NCI-H446 (cell line): ENCODE measurements at places on chromosomes 13 and 19.

GRCh38 chr19:42634409-42635232 is 39.9 kb upstream of the CEACAM8 start:
- peak; percentile 55 for DNase-seq

GRCh38 chr19:33703821-33704220 is 82.1 kb downstream of the CHST8 start:
- no peak for DNase-seq

DNA sequence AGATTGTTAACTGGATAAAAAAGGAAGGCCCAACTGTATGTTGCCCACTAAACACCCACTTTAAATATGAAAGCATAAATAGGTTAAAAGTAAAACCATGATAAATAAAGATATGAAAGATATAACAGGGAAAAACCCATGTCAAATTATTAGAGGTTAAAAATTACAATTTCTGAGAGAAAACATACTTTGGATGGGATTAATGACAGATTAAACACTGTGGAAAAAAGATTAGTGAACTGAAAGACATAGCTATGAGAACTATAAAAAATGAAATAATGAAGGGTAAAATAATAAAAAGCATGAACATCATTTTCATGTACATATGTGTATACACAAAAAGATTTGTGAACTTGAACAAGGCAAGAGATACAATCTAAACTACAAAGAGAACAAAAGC is 2.2 kb upstream of the ZNF577 start:
- DNase-seq: no peak

DNA sequence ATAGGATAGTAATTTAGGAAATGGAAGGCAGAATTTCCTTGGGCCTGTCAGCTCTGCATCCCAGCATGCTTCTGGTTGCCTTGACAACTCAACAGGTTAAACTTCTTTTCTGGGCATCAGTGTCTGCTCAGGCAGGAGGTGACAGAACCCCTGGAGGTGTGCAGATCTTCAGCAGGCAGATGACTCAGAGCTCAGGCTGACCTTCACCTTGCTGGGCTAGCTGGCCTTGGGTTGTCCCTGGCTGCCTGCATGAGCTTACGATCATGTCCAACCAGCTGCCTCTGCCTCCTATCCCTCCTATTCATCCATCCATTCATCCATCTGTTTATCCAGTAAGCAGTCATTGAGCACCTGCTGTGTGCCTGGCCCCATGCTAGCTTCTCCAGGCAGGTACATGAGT is 81.2 kb upstream of the KCTD15 start:
- no peak for DNase-seq

- DNase-seq: no peak
Observed at GRCh38 chr13:33349986-33350826, 64.7 kb upstream of the STARD13 start.

- DNase-seq: no peak
Observed at GRCh38 chr19:3975144-3975543, 4.2 kb upstream of the DAPK3 start.

- no peak for DNase-seq
Observed at GRCh38 chr13:40961214-40961613, 57.9 kb downstream of the ELF1 start.

DNA sequence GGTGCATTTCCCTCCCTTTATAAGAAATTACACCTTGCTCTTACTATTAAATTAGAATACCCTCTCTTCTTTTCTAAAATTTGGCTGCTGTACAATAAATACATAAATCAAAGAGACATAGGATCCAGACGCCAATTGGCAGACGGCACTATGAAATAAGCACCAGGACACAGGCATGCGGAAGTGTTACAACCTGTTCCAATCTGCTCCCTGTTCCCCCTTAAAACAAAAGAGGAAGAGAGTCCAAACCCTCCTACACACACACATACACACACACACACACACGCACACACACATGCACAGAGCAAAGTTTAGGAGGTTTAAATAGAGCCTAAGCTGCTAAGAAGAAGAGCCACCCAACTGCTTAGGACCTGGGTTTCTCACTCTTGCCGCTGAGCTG is 75.6 kb upstream of the ZNF507 start:
- DNase-seq: no peak

DNA sequence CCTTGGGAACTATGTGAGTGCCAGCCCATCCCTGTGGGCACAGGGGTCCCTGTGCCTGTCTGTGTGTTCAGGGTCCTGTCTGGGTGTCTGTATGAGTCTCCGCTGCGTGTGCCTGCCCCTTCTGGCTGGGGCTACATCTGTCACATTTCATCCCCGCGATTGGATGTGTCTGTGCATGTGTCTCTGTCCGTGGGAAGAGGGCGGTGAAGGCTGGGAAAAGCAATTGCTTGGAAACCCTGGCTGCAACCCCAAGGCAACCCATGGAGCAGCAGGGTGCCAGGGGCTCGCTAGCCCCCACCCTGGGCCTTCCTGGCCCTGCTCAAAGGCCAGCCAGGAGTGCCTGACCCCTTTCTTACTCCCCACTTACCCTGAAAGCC is 1.4 kb downstream of the MAG start:
- no peak for DNase-seq

DNA sequence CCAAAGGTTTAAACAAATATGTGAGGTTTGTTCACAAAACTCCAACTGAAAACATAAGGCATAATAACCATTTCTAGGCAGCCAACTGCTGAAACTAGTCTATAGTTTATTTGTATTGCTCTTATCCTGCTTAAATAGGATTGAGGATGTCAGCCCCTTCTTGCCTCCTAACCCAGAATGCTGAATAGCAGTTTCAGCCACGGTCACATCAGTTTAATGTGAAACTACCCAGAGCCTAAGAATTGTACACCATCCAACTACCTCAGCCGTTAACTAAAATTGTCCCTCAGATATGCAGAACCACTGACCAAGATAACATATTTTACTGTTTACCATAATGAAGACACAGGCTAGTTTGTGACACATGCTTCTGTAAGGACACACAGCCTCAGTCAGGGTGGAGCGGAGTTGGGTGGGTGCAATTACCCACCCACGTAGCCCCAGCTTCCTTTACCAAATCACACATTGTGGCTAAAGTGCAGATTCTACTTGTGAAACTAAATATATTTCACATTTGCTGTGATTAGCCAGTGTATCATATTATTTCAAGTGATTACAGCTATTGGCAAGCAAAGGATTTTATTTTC is 259.9 kb downstream of the EFNB2 start:
- DNase-seq: no peak

DNA sequence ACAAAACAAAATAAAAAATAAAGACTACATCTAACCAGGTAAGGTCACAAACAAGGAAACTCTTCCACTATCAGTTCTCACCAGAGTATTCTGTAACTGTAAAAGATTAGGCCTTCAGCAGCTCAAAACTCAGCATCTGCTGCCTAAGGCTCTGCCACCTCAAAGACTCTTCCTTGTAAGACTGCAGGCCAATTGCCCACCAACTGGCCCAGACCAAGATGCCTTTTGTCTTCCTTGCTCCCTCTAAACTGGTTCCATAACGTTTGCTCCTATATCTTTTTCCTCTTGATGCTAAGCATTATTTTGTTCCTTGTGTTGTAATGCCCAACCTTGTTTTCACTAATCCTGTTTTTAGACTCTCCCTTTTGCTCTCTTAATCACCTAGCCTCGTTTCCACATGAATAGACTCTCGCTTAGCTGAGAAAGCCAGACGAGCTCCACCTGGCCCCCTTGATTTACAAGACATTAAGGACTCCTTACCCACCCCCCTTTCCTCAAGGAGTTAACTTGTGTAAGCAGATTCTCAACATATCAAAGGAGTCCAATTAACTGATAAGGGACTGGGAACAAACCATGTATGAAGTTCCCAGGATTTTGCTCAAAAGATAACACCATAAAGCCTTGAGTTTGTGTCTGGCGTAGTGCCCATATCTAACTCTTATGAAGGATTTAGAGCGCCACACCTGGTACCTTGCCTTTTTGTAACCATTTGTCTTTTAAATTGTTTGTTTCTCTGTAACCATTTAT is 1.5 kb downstream of the ZNF814 start:
- DNase-seq: no peak

GRCh38 chr13:98284679-98285078 is 107.6 kb upstream of the RNF113B start:
- peak; percentile 31 for DNase-seq

- DNase-seq: peak; percentile 34
Observed at GRCh38 chr19:679418-680286, 3.5 kb downstream of the FSTL3 start.

DNA sequence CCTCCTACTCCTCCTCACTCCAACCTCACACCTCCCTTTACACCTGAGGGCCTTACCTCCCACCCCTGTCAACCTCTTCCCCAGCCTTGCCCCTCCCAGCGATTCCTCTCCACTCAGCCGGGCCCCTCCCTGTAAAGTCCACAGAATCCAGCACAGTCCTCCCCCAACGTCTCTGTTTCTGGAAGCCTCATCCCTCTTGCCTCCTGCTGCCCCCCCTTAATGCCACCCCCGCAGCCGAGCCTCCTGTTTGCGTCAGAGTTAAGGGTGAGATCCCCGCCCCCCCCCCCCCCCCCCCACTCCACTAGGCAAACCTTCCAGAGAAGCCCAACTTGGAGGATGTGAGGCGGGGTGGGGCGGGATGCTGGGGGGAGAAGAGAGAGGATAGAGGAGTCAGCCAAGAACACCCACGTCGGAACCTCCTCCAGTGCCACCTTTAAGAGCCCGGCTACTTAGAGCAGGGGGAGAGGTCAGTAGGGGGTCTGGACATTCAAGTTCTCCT is 2.1 kb downstream of the UNC13A start:
- DNase-seq: no peak

GRCh38 chr19:5403968-5404640 is 51.1 kb upstream of the ZNRF4 start:
- DNase-seq: peak; percentile 26

- peak; percentile 95 for DNase-seq
Observed at GRCh38 chr19:10836479-10837330, 693 bp upstream of the TMED1 start.

- no peak for DNase-seq
Observed at GRCh38 chr13:31946091-31946770, 85.3 kb upstream of the FRY start.

DNA sequence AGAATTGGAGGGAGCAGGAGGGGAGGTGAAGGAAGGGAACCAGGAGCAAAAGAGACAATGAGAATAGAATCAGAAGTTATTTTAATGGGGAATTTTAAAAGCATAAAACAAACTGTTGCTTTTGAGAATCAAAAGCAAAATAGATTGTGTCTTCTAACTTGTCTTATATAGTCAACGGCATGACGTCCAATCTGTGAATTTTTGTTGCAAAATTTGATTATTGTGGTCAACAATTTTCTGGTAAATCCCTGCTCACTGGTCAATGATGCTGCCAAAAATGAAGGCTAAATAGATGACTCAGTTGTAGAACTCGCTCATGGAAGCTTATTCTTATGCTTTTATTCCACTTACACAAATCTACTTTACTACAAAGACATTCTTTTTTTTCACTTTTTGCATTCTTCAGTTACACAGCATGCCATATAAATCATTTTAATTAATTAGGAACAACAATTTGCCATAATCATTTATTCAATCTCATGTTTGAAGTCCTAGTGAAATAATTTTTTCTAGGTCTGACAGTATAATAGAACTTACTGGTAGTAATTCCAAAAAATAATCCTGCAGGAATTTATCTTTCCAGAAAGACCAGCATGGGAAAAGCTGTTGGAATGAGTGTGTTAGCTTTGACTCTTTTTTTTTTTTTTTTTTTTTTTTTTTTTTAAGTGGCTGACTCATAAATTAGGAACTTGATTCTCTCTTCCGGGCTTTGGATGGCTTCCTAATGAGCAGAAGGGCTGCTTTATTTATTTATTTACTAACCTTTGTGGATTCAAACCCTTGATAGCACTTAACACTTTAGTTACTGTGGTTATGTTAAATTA is 256.9 kb downstream of the SPRY2 start:
- DNase-seq: peak; percentile 37

GRCh38 chr19:46892252-46893179 is 31.7 kb downstream of the ARHGAP35 start:
- no peak for DNase-seq

DNA sequence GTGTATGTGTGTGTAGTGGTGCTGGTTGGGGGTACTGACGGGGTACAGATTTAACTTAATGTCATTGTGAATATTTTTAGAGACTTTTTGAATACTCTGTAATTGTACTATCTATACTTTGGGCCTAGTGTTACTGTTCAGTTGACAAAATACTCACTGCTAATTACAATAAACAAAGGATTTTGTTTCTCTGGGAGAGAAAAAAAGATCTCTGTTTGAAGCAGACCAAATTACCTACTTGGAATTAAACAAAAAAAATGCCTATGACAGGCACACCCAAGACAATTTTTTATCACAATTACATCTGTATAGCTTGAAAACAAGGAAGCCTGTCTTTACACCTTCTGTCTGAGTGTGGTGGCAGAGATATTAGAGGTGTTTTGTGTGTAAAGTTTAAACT is 45.1 kb downstream of the OLFM4 start:
- DNase-seq: no peak

GRCh38 chr13:94515374-94515773 is 35.9 kb upstream of the DCT start:
- no peak for DNase-seq

DNA sequence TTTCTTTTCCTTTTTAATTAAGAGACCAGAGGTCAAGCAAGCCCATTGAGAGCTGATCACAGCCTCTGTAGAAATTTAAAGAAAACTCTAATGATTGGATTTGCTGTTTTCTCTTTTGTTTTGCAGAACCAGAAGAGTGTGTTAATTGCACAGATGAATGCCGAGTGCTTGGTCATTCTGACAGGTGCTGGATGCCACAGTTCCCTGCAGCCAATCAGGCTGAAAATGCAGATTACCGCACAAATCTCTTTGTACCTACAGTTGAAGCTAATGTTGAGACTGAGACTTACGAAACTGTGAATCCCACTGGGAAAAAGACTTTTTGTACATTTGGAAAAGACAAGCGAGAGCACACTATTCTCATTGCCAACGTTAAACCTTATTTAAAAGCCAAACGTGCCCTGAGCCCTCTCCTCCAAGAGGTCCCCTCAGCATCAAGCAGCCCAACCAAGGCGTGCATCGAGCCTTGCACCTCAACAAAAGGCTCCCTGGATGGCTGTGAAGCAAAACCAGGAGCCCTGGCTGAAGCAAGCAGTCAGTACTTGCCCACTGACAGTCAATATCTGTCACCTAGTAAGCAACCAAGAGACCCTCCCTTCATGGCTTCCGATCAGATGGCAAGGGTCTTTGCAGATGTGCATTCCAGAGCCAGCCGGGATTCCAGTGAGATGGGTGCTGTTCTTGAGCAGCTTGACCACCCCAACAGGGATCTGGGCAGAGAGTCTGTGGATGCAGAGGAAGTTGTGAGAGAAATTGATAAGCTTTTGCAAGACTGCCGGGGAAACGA is 93.1 kb downstream of the PCDH17 start:
- no peak for DNase-seq

DNA sequence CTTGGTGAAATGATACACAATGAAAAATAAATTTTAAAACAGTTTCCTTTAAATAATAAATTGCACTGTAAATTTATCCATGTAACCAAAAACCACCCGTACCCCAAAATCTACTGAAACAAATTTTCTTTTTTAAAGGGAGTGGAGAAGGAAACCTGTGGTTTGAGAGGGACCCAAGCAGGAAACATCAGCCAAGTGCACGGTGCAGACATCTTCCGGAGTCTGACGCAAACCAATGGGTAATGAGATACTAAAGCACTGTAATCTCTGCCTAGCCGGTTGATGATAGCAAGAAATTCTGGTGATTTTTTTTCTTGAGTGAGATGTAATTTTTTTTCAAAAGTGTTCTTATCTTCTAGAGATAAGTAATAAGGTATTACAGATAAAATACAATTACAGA is 115.4 kb downstream of the ABCC4 start:
- DNase-seq: no peak

- no peak for DNase-seq
Observed at GRCh38 chr13:94324767-94325540, 154.5 kb downstream of the DCT start.

- no peak for DNase-seq
Observed at GRCh38 chr19:23470873-23471545, 75.7 kb upstream of the ZNF91 start.
